ENCODE measurements at places on chromosomes 6 and 20.

DNA sequence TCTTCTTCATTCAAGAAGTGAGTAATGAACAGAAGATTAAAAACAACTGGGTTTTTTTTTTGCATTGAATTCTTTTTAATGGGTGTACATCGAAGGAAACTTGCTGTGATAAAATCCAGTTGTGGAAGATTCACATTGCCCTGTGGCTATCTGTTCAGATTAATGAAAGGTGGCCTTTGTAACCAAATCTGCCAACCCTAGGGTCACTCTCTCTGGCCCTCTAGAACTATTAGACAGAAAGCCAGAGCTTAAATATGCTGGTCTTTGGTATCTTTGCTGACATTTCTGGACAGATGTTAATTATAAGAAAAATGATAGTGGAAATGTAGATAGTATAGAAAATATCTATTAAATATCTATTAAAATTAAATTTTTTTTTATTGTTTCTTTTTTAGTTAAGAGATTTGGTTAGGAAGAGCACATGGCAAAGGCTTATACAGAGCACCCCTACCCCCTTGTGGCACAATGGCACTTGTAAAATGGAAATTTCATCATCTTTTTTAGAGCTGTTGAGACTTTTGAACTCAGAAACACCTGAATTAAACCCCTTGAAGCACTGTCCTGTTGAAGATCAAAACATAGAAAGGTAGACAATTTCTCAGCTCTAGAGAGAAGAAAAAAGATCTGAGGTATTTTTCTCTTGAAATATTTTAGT is 572.5 kb downstream of the PKHD1 start:
- DNase-seq: no peak

GRCh38 chr20:51022227-51022802 is 592 bp downstream of the KCNG1 start:
- no peak for DNase-seq

DNA sequence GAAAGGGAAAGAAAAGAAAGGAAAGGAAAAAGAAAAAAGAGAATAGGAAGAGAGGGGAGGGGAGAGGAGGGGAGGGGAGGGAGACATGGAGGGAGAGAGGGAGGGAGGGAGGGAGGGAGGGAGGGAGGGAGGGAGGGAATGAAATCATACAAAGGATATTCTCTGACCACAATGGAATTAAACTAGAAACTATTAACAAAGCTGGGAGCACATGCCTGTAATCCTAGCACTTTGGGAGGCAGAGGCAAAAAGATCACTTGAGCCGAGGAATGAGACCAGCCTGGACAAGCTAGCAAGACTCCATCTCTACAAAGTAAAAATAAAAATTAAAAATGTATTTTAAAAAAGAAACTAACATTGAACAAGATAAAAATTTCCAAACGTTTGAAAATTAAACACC is 62.8 kb downstream of the ILRUN start:
- DNase-seq: no peak

GRCh38 chr20:37943501-37944455 is 40.9 kb downstream of the VSTM2L start:
- DNase-seq: no peak

DNA sequence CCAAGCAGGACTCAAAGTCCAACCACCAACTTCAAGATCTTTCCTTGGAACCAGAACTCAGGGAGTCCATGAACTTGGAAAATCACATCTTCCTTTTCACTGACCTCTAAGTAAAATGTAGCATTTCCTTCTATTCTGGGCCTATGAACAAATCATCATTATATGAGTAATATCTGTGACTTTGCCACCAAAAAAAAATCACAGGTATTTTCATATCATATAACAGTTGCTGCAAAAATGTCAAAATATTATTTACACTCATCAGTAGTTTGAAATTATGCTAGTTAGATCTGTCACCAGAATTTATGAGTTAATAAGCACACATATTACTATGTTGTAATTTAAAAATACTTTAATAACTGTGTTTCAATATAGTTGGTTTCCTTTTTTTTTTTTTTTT is 27.3 kb upstream of the TLDC2 start:
- no peak for DNase-seq

- DNase-seq: no peak
Observed at GRCh38 chr6:75345413-75345812, 60.8 kb upstream of the TMEM30A start.

DNA sequence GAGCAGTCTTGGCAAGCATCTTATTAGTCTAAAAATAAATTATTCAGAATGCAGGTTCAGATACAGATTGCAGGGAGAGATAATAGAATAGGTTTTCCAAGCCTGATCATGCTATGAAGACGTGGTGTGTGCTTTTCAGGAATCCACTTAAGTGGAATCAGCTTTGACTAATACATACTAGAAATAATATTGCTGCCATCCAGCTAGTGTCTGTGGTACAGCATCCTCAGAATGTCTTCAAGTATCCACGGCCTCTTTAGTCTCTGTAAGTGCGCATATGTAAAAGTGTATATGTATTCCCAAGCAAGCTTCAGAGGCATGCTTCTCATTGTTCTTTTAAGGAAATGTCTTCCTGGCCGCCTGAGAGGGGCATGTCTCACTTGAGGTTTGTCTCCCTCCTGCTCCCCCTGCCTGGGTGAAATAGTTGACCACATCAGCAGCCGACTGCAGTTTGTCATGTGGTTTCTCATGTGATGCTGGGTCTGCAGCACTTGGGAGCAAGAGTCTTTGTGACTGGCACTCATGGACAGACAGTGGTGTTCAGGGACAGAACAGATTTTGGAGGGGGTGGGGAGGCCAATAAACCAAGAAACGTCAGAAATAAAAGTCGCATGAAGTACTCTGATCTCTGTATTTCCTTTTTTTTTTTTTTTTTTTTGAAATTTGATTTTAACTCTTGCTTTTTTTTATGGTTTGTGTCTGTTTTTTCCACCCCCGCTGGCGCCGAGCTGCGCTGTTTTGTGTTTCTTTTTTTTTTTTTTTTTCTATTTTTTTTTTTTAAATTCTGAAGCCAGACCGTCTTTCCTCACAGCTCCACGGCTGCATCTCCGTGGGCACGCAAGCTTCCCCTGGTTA is 150.8 kb downstream of the PRL start:
- DNase-seq: peak; percentile 63

DNA sequence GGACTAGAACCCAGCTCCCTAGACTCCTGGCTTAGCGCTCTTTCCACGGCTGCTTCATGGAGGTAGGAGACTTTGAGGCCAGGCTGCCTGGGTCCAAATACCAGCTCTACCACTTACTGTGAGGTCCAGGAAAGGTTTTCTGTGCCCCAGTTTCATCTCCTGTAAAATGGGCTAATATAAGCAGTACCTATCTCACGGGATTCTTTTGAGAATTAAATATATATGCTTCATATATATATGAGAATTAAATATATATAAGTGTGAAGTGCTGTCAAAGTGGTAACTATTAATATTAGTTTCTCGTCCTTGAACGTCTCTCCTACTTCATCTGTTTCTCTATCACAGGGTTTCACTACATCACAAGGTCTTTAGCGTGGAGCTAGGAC is 10.2 kb upstream of the LY6G5C start:
- no peak for DNase-seq

DNA sequence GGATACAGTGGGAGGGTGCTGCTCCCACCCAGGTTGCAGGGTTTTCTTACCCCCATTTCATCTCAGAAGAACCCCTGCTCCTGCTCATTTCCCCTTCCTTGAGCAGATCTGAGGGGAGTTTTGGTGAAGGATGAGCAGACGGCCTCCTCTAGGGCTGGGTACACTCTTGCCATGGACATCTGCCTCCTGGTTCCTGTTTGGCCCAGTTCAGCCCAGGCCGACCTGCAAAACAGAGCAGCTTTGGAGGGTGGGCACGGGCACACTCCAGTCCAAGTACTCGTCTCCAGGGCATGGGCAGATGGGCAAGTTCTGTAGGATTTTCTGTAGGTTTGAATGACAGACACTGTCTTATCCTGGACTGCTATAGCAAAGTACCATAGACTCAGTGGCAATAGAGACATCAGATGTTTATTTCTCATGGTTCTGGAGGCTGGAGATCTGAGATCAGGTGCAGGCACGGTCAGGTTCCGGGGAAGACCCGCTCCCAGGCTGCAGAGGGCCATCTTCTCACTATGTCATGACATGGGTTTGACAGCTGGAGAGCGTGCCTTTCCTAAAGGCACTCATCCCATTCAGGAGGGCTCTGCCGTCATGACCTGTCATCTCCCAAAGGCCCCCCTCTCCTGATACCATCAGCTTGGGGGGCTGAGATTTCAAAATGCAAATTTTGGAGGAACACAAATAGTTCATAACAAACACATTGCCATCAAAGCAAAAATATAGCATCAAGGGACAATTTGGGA is 6.2 kb downstream of the NPBWR2 start:
- no peak for DNase-seq

DNA sequence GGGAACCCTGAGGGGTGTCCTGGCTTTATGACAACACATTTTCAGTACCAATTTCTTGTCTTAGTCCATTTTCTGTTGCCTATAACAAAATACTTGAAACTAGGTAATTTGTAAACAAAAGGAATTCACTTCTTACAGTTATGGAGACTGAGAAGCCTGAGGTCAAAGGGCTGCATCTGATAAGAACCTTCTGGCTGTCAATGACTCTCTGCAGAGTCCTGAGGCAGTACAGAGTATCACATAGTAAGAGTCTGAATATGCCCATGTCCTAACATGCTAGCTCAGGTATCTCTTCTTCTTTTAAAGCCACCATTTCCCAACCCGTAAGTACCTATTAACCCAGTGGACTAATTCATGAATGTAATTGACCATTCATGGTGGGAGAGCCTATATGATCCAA is 1458.6 kb upstream of the EYS start:
- no peak for DNase-seq

DNA sequence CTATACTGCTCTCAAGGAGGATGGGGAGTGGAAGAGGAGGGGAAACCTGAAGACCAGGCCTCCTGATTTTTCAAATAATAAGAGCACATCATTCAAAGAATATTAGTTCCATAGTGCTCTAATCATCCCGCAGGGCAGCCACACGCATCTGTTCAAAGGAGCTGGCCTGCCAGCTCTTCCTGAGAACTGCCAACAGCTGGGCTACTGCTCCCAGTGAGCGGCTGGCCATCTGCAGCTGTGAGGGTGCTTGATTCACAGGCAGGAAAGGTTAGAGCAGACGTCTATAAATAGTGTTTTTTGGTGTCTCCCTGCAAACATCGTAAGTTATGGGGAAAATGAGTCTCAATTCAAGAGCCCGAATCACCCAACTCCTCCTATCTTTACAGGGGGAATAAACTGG is 17.3 kb downstream of the NSFL1C start:
- no peak for DNase-seq

DNA sequence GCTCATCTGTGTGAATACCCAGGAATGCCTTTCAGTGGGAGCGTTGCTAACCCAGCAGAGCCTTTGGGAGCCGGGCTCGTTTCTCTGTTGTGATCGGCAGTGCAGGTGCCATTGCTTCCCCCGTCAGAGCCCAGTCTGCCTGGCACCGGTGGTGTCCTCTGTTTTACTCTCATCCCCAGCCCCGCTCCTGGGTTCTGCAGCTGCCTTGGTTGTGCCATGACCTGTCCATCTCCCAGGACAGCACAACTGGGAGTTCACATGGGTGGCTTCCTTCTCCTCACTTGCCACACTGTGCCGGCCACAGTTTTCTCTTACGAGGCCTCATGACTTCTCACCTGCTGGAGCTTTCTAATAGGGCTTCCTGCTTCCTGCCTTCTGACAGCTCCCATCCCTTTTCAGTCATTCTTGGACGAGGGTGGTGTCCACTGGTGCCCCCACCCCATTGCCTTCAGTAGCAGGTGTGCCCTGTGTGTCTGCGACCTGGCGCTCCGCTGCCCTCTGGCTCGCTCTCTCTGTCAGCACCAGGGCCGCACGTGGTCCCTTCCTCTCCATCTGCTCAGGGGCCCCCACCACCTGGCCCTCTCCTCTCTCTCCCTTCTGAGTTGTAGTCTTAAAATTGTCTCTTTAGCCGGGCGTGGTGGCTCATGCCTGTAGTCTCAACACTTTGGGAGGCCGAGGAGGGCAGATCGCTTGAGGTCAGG is 110.9 kb downstream of the RPP40 start:
- no peak for DNase-seq

DNA sequence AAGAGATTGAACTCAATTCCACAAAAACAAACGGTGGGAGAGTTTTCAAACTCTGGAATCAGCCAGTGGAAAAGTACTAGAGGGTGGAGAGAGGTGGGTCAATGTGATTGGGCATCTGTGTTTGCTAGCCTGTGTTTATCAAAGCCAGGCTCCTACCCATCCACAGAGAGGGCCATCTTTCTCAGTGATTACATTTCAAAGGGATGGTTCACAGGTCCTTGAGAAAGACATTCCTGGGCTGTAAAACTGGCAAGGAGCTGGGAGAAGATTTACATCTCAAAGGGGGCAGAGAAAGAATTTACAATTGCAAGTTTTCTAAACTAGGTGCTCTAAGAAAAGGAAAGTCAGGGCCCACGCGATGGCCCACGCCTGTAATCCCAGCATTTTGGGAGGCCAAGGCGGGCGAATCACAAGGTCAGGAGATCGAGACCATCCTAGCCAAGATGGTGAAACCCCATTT is 146.8 kb upstream of the UST start:
- DNase-seq: no peak

- no peak for DNase-seq
Observed at GRCh38 chr20:21391185-21391971, 5.9 kb downstream of the NKX2-4 start.

GRCh38 chr6:141307309-141307998 is 825.3 kb upstream of the GJE1 start:
- DNase-seq: no peak

- DNase-seq: peak; percentile 58
Observed at GRCh38 chr6:28281288-28282064, at the start of gene PGBD1. Gene PGBD1, plus strand, starts transcription at chr6:28281572. Its CDS starts 2,242 bp downstream, at chr6:28283814.

Data from NCI-H1092 treated with DMSO at 0.1 percent for 48 hours (cell line).